IgD-negative memory B cell (primary cell): ENCODE measurements at places on chromosomes 1 and 21. TPM values are rescaled to one million over a fixed set of nuclear protein-coding genes. Genes with fewer than 3 reads are reported as not detected.

CLCN6 gene
- polyA plus RNA-seq, result 11.7 TPM

SELENBP1 gene
- not detected for polyA plus RNA-seq

FAM163A gene
- not detected for polyA plus RNA-seq

TENT5C gene
- 33.4 TPM for polyA plus RNA-seq

S100A9 gene
- 44.6 TPM for polyA plus RNA-seq

SLC44A5 gene
- polyA plus RNA-seq, result 2.7 TPM

ZCCHC17 gene
- 32.4 TPM for polyA plus RNA-seq

C1orf116 gene
- polyA plus RNA-seq, result 0.14 TPM

KRTAP7-1 gene
- not detected for polyA plus RNA-seq

CITED4 gene
- polyA plus RNA-seq, result 1.7 TPM

NES gene
- not detected for polyA plus RNA-seq

COL8A2 gene
- polyA plus RNA-seq, result not detected

PMF1 gene
- 87.0 TPM for polyA plus RNA-seq

TSSK3 gene
- polyA plus RNA-seq, result not detected

PLPPR4 gene
- not detected for polyA plus RNA-seq

PEF1 gene
- polyA plus RNA-seq, result 79.2 TPM

ALX3 gene
- polyA plus RNA-seq, result not detected

GPR89B gene
- 15.0 TPM for polyA plus RNA-seq

FAM177B gene
- polyA plus RNA-seq, result 30.0 TPM

NPL gene
- polyA plus RNA-seq, result 4.8 TPM

S100A2 gene
- polyA plus RNA-seq, result not detected

GSTM5 gene
- polyA plus RNA-seq, result not detected

DMRTA2 gene
- not detected for polyA plus RNA-seq

SPATA45 gene
- polyA plus RNA-seq, result 0.80 TPM

CFAP45 gene
- polyA plus RNA-seq, result 1.2 TPM

TNNT2 gene
- polyA plus RNA-seq, result not detected

BRINP3 gene
- not detected for polyA plus RNA-seq

TFF3 gene
- polyA plus RNA-seq, result not detected

NAV1 gene
- polyA plus RNA-seq, result 1.3 TPM

DDR2 gene
- 0.43 TPM for polyA plus RNA-seq

CD84 gene
- 8.7 TPM for polyA plus RNA-seq

LORICRIN gene
- polyA plus RNA-seq, result not detected

SLC1A7 gene
- not detected for polyA plus RNA-seq

TCHH gene
- not detected for polyA plus RNA-seq

COL16A1 gene
- not detected for polyA plus RNA-seq

KANK4 gene
- polyA plus RNA-seq, result not detected

TPTE gene
- polyA plus RNA-seq, result not detected

WNT4 gene
- not detected for polyA plus RNA-seq

IL19 gene
- not detected for polyA plus RNA-seq

ZMYND12 gene
- polyA plus RNA-seq, result 0.39 TPM

NCAM2 gene
- polyA plus RNA-seq, result not detected

LYPD8 gene
- polyA plus RNA-seq, result not detected

TTC34 gene
- 0.06 TPM for polyA plus RNA-seq

TNFRSF4 gene
- not detected for polyA plus RNA-seq

UBXN10 gene
- 0.39 TPM for polyA plus RNA-seq

MAEL gene
- not detected for polyA plus RNA-seq

FMO5 gene
- polyA plus RNA-seq, result 1.9 TPM

CD1B gene
- polyA plus RNA-seq, result not detected

C1orf115 gene
- 13.7 TPM for polyA plus RNA-seq

TMPRSS3 gene
- polyA plus RNA-seq, result not detected

LCE1E gene
- not detected for polyA plus RNA-seq

HRNR gene
- polyA plus RNA-seq, result not detected

CENPF gene
- 0.29 TPM for polyA plus RNA-seq

COL11A1 gene
- not detected for polyA plus RNA-seq

PGBD5 gene
- not detected for polyA plus RNA-seq
